Stimulated activated CD4-positive, alpha-beta T cell treated with anti-CD3 and anti-CD28 coated beads, Interleukin-4, amount 100 ng/mL, for 4 hours (primary cell): ENCODE measurements at places on chromosomes 13 and 19.

- no peak for DNase-seq
These were observed 451 bp downstream of the NOSIP start for GRCh38 chr19:49579947-49580263.

DNA sequence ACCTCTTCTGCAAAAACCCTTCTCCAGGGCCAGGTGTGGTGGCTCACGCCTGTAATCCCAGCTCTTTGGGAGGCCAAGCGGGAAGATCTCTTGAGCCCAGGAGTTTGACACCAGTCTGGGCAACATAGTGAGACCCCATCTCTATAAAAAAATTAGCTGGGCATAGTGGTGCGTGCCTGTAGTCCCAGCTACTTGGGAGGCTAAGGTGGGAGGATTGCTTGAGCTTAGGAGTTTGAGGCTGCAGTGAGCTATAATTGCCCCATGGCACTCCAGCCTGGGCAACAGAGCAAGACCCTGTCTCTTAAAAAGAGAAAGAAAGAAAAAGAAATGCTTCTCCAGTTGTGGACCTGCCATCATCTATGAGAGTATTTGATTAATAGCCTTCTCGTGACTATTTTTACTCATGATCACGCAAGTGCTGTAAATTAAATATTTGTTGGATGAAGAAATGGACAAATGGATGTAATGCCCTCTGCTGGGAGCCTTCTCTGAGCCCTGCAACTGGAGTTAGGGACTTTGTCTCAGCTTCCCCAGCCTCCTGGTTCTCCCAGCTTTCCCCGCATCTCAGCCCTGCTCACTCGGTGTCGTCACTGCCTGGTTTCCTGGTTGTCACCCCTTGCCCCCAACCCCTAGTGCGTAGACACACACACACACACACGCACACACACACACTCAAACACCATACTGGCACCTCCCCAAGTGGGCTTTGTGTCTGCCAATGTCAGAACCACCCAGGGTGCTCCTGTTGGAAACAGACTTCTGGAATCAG is 12.2 kb downstream of the WIZ start:
- DNase-seq, result no peak

GRCh38 chr13:75440100-75440499 is 41.9 kb downstream of the TBC1D4 start:
- DNase-seq, result no peak

DNA sequence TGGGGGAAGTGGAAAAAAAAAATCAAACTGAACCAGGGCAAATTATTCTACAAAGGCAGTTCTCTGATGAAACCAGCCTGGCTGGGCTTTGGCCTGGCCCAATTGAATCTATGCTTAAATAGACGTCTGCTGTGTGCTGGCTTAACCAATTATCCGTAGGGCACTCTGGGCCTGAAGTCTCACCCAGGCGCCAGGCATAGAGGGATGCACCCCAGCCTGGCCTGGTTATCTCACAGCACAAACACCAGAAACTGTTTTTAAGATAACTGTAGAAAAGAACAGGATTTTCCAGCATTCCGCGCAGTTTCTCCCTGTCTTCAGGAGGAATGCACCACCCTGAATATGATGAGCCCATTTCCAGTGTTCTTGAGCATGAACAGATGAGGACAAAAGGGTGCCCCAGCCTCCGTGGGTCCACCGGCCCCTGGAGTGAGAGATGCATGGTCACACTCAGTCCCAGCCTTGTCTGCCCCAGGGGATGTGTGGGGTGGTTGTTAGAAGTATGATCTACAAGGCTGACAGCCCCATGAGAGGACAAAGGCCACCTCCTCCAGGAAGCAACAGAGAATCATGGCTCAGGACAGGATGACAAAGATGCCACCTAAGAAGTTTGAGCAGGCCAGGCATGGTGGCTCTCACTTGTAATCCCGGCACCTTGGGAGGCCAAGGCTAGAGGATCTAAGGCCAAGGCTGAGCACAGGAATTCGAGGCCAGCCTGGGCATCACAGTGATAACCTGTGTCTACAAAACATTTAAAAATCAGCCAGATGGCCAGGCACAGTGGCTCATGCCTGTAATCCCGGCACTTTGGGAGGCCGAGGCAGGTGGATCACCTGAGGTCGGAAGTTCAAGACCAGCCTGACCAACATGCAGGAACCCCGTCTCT is 50.2 kb downstream of the PEPD start:
- no peak for DNase-seq

GRCh38 chr13:22095794-22096193 is 424.9 kb downstream of the FGF9 start:
- DNase-seq, result no peak
